MV-4-11 (cell line): ENCODE measurements at places on chromosomes 12 and 14.

DNA sequence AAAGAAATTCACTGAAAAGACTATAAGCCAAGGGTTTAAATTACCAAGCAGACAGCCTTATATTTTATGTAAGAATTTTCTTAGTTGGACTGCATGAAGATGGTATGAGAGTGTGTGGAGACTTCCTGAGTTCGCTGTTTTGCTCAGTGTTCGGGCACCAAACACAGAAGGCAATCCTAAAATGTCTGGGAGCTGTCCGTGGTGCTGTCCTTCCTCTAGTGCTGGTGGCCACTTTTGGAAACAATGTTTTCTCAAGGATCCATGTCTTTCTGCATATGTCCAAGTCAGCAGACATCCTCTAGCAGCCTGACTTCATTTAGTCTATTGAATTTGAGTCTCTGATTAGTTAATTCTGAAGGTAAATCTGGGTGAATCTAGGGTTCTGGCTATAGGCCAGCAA is 135.8 kb downstream of the SLC8A3 start:
- DNase-seq, result peak; percentile 1

GRCh38 chr14:99774556-99775307 is 18.5 kb upstream of the EML1 start:
- DNase-seq, result peak; percentile 68

GRCh38 chr14:58866391-58866790 is 228.6 kb downstream of the DACT1 start:
- DNase-seq, result peak; percentile 26

DNA sequence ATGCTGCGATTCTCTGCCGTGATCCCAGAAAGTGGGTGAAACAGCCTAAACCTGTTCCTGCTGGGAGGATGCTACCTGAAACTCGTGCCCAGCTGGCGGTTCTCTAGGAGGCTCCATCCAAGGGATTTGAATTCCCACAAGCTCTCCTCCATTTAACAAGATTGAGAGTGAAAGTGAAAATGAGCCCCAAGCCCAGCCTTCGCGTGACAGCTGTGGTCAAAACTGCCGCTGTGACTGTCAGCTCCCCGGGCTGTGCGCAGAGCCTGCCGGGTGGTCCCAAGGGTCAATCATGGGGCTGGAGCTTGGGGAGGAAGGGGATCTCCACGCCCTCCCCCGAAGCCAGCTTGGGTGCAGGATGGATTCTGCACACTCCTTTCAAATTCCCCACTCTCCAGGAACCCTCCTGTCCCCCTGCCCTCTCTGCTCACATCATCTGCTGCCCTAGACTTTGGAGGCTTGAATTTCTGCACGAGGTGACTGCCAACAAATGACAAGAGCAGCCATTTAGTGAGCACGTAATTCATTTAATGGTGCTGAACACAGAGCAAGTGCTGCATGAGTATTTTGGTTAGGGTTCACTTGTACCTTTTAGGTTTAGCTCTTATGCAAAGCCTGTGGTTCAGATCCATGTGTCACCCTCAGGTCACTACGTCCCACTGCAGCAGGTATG is 5.3 kb downstream of the ASB2 start:
- peak; percentile 61 for DNase-seq

DNA sequence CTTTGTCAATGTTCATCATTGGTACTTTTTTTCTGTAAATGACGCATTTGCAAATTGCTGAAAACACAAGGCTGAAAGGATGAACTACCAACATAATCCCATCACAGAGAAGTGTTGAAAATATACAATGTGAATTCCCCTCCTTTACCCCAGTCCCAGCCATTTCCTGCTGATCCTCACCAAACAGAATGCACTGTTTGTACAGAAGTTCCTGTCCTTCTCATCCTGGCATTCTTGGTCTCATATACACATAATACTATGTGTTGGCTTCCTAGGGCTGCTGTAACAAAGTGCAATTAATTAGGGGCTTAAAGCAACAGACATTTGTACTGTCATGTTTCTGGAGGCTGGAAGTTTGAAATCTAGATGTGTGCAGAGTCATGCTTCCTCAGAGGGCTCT is 836.2 kb upstream of the MGAT4C start:
- DNase-seq, result no peak

- no peak for DNase-seq
Measured at GRCh38 chr14:31292937-31293616, 85.5 kb upstream of the HECTD1 start.

GRCh38 chr12:54029529-54030441 is 1.5 kb downstream of the HOXC6 start:
- DNase-seq, result no peak

GRCh38 chr14:92668276-92668973 is 80.0 kb downstream of the LGMN start:
- peak; percentile 25 for DNase-seq

GRCh38 chr12:3398196-3398789 is 92.7 kb upstream of the PRMT8 start:
- no peak for DNase-seq

GRCh38 chr12:72836194-72836593 is 564.0 kb downstream of the TRHDE start:
- no peak for DNase-seq

DNA sequence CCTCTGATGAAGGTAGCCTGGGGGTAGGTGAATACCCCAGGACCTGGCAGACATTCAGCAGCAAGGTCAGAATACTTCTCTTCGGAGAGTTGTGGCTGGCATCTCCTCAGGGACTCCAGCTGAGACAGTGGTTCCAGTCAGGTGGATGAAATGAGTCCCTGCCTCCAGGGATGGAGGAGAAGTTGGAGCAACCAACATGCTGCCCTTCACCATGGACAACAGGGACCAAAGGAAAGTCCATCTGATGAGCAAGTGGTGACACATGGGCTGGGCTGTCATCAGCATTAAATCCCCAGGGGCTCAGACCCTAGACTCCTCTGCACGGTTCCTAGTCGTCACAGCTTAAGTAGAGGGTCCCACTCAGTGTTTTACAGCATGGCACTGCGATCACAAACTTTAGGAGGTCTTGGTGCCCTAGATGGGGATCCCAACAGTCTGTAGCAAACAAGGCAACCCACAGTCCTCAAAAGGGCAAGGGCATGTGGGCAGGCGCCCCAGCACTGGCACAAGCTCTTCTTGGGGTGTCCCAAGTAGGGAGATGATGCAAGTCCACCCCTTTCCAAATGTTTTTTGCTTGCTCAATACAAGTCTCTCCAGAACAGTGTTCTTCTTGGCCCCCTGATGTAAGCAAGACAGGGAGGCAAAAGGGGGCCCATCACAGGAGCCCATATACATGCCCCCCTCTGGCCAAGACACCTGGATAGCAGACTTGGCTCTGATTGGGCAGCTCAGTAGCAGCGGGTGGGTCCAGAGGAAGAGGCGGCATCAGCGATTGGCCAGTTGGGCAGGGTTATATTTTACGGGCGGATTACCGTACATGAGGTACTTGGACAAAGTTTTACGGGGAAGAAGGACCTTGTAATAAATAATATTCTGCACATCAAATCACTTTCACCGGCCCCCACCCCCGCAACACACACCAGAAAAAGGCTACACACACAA is 10.8 kb upstream of the CDH24 start:
- no peak for DNase-seq

DNA sequence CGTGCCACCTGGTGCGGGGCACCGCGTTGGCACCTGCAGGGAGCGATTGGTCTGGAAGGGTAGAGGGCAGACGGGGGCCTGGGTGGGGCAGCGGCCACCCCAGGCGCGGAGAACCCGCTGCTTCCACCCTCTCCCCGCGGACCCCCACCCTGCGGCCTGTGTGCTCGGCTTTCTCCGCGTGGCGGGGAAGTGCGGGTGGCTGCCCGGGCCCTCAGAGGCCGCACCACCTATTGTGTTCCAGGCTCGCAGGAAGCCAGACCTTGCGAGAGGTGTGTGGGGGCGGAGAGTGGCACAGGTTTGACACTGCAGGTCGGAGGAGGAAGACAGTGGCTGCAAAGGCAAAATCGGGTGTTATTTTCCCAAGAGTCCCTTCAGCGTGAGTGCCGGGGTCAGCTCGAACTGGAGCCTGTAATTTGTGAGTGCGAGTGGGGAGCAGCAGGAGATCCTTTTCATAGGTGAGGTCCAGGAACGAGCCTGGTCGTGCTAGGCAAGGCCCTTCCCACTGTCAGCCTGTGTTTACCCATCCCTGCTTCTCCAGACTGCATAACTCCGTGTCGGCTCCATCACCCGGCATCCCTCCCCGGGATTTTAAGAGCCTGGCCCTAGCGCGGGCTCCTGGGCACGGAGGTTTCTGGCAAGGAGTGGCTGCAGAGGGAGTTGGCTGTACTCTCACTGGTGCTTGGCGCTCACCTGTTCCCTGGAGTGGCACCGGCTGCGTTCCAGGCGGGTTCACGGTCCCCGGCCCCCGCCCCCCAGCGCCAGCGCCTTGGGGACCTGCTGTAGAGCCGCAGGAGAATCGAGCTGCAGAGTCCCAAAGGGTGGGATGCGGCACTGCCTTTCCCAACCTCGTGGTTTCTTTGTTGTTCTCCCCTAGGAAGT is 935 bp downstream of the TBC1D30 start:
- no peak for DNase-seq

DNA sequence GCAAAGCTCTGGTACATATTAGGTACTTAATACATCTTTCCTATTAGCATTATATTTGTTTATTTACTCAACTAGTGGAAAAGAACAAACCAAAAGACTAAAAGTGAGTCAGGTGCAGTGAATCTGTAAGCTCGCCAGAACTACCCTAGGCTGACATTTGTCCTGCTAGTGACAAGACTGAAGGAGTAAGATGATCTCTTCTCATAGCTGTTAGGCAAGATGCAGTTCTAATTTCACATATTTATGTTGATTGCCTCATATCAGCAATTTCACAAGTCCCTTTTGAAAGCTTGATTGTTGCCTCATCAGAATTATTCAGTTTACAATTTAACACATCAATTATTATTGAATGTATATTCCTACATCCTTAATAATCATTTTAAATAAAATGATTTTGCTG is 293.0 kb upstream of the NAV3 start:
- DNase-seq, result no peak

- DNase-seq, result no peak
Measured at GRCh38 chr12:27277846-27278260, 33.8 kb downstream of the STK38L start.

DNA sequence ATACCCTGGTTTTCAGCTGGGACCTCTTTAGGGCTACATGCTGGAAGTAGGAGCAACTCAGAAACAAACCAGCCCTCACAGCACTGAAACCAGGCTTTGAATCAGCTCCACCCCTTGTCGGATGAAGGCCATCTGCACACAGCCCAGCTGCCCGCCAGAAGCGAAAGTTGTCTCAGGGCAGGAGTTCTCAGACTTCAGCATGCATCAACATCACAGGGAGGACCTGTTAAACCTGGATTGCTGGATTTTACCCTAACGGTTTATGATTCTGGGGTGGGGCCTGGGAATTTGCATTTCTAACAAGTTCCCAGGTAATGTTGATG is 10.9 kb downstream of the SYNDIG1L start:
- no peak for DNase-seq

DNA sequence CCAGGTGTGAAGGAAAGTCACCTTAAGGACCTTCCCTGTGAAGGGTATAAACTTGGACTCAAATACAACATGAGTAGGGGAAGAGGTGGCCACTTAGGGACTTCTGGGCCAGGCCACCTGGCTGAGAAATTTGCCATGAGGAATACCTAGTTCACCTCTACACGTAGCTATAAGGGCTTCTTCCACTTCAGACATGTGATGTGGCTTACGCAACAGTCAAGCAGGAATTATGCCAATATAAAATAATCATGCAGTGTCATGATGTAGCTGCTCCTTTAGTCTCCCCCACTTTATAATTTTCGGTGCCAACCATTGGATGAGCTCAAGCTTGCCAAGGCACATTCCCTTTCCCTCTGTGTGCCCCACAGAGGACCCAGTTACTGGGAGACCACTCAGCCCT is 166.6 kb upstream of the BCL2L14 start:
- no peak for DNase-seq

GRCh38 chr14:21960636-21961035 is 287.0 kb upstream of the OR4E1 start:
- DNase-seq, result no peak

DNA sequence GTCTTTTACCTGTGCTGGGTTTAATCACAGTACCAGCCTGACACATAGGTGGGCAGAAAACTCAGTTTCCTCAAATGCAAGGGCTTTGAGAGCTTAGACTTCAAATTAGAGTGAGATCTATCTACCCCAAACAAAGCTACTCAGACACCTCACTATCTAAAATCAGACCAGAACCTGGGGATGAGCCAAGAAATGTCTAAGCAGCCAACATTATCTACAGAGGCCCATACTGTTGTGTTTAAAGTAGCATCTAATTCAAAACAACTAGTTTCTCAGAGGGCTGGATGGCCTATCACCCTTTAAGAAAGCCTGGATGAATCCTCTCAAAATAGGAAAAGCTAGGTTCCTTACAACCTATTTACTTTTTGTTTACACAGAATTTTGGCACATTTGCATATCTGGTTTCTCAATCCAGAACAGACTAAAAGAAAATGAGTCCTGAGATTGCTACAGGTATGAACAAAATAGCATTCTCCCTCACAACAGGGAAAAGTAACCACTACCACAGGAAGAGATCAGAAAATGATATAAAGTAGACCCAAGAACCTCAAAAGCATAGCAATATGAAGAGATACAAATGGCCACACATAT is 142.4 kb downstream of the ZFP36L1 start:
- no peak for DNase-seq

GRCh38 chr14:65377576-65377975 is 35.0 kb upstream of the FUT8 start:
- DNase-seq, result peak; percentile 28

DNA sequence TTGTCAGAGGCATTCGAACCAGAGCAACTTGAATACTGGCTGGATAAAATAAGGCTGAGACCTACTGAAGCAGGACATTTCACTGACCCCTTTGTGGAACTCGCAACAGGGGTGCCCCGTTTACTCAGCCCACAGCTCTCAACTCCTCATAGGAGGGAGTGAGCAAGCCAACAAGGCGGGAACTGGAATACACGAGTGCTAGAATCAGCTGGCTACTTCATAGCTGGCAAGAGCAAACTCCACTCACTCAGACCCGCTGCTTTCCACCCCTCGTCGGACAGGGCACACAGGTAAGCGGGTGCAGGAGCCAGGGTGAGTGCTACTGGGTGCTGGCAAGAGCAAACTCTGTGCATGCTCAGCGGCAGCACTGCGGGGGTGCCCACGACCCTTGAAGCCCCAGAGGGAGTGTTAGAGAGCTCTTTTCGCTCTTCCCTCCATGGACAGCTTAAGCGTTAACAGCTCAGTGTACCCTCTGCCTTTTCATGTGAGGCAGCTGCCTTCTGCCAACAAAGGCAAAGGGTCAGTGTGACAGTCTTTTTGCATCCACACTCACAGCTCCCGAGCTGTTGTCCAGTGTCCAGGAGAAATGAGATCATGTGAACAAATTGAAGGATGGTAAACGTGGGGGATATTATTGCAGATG is 15.7 kb downstream of the CAPZA3 start:
- no peak for DNase-seq

- DNase-seq, result peak; percentile 7
Measured at GRCh38 chr14:76456200-76456599, 80.3 kb downstream of the ESRRB start.

- peak; percentile 3 for DNase-seq
Measured at GRCh38 chr12:107079172-107080011, 14.0 kb downstream of the CRY1 start.

GRCh38 chr12:51759175-51759574 is 89.3 kb downstream of the FIGNL2 start:
- DNase-seq, result no peak
